ENCODE measurements at places on chromosomes 12 and 14.
A peak's percentile ranks its signal among the peaks of the same experiment; 100 is the strongest.

- DNase-seq, result no peak
Observed at GRCh38 chr12:87920139-87920538, 109.1 kb downstream of the C12orf50 start.

GRCh38 chr12:48292040-48292439, 58.7 kb downstream of the ZNF641 start:
- no peak for DNase-seq

DNA sequence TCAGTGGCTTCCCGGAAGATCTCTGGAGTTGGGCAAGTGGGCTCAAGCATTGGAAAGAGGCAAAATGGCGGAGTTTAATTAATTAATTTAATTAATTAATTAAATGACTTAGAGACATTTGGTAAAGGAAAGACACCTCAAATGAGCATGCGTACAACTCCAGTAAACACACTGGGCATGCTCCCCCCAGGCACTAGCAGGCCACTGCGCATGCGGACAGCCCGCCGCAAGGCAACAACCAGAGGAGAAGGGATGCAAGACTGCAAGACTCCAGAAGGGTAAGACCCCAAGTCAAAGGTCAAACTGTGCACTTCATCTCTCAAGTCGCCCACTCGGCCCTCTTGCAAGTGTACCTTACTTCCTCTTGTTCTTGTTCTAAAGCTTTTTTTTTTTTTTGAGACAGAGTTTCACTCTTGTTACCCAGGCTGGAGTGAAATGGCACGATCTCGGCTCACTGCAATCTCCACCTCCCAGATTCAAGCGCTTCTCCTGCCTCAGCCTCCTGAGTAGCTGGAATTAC, 57.8 kb upstream of the PSMC1 start:
- no peak for DNase-seq

DNA sequence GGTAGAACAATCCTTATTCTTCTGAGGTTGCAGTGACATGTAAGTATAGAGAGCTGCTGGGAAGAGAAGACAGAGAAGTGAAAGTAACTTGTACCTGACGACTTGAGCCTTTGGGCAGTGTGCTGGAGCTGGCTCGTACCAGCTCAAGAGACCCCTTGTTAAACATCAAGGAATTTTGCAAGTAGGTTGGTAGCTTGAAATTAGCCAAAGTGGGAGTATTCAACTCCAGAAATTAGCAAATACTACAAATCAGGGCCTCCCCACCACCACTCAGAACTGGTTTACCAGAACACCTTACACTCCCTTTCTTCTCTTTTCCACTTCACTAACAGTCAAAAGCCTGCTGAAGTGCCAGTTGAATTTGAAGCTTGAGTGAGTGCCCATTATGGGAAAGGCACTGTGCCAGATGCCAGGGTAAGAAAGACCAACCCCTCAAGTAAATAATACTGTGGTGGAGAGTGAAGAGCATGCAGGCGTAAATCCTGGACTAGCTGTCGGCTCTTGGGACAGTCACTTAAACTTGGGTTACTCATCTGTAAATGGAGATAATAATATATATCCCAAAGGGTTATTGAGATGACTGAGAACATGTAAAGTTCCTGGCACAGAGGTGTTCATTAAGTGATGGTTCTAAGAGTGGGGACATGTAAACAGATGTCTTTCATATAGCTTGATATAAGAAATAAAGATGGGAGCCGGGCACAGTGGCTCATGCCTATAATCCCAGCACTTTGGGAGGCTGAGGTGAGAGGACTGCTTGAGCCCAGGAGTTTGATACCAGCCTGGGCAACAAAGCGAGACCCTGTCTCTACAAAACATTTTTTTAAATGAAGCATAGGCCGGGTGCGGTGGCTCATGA, 27.0 kb upstream of the EID3 start:
- no peak for DNase-seq

DNA sequence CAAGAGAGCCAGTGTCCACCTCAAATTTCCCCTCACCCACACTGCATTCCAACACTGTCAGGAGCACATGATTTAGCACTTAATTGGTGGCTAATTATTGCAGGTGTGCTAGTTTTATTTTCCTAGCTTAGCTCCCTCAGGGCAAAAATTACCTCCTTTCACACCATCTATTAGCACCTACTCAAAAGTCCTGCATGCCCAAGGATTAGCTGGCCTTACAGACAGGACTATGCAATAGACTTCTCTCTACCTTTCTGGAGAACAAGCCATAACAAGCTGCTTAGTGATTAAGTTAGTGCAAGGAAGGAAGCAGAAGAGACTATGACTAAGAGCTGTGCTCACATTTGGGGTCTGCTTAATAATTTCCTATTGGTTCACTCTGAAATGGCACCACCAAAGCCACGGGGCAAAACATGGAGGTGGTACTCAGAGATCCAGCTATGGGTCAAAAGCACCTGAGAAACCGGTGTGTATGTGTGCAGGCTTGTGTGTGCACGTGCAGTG, 69.5 kb downstream of the STON2 start:
- no peak for DNase-seq

DNA sequence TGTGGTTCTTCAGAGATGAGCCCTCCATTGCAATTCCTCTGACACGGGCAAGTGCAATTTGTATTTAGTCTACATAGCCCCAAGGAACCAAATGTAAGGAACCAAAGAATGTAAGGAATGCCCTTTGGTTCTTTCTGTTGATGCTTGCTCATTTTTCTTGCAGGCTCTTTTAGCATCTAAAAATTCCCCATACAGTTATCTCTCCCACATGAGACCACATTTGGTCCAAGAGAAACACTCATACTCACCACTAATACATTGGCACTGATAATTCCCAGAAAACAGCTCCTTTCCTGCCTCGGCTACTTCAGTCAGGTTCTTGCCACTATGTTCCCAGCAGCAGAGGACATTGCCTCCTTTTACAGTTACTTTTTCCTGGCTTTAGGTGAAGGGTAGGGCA, 332.6 kb downstream of the AEBP2 start:
- DNase-seq, result peak; percentile 94

DNA sequence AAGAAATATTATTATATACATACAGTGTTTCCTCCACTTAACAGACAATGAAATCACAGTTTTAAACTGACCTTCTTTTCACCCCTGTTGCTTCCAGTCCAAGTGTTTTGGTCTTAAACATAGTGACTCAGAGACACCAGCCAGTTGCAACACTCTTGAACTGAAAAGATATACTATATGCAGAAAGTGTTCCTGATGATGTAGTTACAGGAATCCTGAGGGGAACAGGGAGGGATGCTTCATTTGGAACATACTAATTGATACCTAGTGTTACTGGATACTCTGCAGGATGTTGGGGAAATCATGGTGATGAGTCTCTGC, 420.8 kb downstream of the CCDC91 start:
- DNase-seq, result peak; percentile 84

DNA sequence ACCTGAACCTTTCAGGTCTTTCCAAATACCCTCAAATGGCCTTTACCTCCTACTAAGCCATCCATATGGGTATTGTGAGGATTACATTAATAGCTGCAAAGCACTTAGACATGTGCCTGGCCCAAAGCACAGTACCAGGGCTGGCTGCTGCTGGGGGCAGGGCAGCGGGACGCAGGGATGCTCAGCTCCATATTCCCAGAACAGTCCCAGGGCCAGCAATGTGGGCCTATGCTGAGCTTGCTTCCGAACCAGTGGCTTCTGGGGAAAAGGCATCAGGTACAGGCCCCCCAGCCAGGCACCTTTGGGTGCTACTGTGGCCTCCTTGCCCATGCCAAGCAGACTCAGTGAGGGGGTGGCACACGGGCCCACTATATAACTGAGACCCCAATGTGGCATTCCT, 10.4 kb downstream of the ACTN1 start:
- DNase-seq, result no peak

DNA sequence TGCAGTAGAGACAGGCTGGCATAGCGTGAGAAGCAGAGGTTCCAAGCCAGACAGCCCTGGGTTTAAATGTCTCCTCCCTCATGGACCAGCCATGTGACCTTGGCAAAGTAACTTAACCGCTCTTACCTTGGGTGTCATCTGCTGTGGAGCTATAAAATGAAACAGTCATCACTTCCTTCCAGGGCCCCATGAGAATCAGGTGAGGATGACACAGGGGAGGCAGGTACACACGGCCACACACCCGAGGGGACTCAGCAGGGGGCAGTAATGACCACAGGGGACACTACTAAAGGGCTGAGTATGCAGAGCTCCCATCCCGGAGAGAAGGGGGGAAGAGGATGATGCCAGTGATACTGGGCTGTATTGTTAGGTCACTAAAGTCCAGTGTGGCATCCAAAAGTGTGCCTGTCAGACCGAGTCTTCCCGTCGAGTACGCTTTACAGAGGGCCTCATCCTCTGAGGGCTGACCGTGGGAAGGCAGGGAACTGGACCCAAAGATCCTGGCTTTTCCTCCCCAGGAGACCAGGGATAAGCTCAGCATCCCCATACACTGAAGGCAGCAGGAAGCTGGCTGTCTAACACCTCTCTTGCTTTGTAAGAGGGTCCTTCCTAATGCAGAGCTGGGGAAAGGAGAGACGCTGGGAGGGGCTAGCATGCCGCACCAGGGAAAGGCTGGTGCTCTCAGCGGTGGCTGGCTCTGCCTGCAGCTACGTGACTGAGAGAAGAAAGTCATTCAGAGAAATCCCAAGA, 94.2 kb downstream of the SINHCAF start:
- DNase-seq, result no peak

DNA sequence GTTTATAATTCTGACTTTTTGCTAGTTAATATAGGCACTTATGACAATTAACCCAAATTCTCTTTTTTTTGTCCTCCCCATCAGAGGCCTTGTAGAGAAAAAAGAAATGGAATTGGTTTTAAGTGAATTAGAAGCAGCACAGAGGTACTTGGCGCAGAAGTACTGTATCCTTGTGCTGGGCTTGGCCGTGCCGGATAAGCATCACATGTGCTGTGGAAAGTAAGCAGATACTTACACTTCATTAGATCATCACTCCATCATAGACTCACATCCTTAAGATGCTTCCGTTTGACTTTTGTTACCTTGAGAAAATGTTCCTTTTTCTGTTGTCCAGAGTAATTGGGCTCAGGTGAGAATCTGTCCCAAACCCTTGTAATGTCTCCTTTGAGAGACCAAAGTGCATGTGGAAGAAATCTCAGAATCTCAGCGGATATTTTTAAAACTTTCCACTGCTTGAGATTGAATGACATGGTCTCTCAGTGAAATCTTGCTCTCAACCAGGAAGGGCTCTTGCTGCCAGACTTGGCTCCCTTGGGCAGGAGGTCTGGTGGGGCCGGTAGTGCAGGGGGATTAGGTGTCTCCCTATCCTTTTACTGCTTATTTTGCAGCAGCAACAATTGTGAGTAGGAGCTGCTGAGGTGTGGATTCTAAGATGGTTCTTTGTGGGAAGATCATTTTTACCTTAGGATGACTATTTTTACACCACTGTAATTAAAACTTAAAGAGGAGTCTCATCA, 24.8 kb downstream of the PPP1R36 start:
- no peak for DNase-seq

DNA sequence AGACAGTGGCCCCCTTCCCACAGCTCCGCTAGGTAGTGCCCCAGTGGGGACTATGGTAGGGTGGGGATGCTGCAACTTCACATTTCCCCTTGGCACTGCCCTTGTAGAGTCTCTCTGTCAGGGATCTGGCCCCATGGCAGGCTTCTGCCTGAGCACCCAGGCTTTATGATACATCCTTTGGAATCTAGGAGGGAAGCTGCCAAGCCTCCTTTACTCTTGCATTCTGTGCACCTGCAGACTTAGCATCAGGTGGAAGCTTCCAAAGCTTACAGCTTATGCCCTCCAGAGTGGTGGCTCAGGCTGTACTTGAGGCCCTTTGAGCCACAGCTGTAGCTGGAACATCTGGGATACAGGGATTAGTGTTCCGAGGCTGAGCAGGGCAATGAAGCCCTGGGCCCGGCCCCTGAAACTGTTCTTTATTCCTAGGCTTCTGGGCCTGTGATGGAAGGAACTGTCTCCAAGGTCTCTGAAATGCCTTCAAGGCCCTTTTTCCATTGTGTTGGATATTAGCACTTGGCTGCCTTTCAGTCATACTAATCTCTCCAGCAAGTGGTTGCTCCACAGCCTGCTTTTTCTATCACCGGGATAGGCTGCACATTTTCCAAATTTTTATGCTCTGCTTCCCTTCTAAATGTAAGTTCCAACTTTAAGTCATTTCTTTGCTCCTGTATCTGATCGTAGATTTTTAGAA, 22.2 kb upstream of the OR6J1 start:
- no peak for DNase-seq

- no peak for DNase-seq
Observed at GRCh38 chr12:119235197-119235751, 56.5 kb downstream of the HSPB8 start.

GRCh38 chr12:91951571-91951970, 194.1 kb downstream of the BTG1 start:
- no peak for DNase-seq

GRCh38 chr12:45200491-45201043, 15.3 kb upstream of the ANO6 start:
- DNase-seq, result no peak

DNA sequence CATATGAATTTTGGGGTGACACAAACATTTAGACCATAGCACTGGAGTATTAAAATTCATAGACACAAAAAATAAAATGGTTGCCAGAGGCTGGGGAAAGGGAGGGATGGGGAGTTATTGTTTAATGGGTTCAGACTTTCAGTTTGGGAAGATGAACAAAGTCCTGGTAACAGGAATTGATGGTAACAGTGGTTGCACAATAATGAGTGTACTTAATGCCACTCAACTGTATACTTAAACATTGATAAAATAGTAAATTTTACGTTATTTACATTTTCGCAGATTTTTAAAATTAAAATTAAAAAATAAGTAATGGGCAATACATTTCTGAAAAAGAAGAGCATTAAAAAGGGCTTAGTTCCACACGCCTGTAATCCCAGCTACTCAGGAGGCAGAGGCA, 35.6 kb upstream of the USP15 start:
- DNase-seq, result no peak

DNA sequence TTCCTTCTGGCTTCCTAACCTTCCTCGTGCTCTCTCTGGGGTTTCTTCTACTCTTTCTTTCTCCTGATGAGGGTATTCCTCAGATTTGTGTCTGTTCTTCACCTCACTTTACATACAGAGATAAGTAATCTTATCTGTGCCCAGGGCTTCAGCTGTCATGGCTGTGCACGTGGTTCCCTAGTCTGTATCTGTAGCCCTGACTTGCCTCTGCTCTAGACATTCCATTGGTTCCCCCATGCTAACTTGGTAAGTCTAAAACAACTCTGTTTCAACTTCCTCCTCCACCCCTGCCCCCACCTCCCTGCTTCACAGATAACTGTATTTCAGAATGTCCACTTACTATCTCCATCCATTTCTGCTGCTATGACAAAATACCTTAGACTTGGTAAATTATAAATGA, 10.8 kb downstream of the DIP2B start:
- DNase-seq, result no peak

DNA sequence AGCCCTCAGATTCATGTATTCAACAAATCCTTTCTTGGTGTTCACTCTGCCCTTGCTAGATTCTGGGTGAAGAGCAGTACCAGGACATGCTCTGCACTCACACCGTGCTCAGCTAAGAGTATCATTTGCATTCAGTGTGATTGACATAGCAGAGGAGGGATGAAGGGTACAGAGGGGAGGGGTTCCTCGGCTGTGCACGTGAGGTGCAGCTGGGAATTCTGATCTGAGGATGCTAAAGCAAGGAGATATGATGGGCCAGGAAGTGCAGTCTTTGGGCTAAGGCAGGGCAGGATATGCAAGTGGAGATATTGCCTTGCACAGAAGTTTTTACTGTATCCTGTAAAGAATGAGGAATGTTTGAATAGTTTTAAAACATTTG, 108.6 kb downstream of the FGD4 start:
- DNase-seq, result no peak

All from NCI-H226 (cell line).